ENCODE measurements at places on chromosomes 1 and 21.
A peak's percentile ranks its signal among the peaks of the same experiment; 100 is the strongest.

DNA sequence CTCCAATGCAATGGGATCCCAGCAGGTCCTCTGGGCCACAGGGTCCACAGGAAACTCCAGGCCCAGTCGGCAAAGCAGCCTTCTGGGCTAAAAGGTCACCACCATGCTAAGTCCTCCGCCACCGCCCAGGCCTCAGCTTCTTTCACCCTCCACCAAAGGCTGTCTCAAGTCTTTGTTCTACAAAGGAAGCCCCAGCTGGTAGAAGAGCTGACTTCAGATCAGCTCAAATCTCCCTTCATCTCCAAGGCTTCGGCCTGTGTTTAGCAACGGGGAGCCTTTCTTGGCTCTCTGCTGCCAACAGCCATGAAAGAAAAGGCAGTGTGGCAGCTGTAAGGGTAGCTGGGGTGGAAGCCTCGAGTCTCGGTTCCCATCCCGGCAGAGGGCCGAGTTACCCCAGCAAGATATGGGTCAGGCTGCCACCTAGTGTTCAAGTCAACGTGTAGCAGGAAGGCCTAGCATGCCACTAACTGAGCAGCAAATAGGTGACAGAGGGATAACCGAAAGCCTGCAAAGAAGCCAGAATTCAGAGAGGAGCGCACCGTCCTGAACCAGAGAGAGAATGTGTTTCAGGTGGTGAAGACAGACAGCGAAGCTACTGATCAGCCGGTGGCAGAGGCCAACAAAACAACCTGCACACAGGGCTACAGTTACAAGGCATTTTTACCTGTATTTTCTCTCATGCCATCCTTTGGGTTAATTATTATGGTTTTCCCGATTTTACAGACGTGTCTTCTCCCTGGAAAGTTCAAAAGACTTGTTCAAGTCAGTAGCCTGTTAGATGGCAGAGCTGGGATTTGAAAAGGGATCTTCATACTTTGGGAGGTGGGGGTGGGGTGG lies 26.8 kb upstream of the CRNN start:
- DNase-seq, result peak; percentile 56

DNA sequence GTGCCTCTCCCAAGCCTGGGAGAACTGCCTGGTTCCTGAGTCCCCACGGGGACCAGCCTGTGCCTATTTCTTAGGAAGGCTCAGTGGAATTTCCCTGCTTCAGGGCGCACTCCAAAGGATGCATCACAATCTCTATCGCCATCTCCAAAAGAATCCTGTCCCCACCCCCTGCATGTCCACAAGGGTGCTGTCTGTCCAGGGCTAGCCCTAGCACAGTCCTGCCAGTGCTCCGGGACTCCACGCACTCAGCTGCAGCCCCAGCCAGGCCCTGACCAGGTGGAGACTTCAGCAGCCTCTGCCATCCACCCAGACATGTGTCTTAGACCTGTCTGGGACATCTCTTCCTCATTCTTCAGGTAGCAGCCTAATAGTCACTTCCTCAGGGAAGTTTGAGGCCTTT lies 199.7 kb downstream of the GRIK3 start:
- DNase-seq, result no peak

DNA sequence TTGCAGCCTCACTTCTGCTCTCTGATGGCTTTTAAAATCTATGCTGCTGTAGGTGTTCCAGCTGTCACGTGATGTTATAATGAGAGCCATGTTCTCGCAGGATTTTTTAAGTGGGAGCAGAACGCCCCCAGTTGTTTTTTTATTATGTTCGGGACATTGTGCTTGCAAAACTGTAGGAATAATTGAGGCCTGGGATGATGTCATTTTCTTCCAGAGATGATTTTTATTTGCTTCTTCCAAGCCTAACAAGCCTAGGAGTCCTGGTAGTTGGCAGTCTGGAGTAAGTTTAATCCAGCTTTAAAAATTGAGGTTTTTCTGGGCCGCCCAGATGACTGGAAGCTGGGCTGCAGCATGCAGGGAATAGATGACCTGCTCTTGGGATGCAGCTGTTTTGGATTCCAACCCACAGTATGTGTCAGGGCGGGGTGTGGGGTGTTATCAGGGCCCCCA lies 34.6 kb upstream of the CHIT1 start:
- DNase-seq, result no peak

- DNase-seq, result no peak
These were observed 31.1 kb downstream of the HUNK start for GRCh38 chr21:31903896-31904295.

GRCh38 chr1:198837278-198838021 lies 198.6 kb downstream of the PTPRC start:
- no peak for DNase-seq

DNA sequence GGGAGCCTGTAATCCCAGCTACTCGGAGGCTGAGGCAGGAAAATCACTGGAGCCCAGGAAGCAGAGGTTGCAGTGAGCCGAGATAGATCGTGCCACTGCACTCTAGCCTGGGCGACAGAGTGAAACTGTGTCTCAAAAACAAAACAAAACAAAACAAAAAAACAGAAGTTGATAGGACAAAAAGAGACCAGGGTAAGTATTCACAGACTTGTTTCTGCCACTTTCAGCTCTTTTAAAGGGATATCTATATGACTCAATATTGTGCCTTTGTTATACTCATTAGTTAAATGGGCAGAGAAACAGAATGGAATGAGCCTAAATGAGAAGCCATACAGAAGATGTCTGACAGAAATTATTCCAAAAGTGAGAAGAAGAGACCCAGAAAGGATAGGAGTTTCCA lies 23.1 kb upstream of the ABL2 start:
- DNase-seq, result no peak

DNA sequence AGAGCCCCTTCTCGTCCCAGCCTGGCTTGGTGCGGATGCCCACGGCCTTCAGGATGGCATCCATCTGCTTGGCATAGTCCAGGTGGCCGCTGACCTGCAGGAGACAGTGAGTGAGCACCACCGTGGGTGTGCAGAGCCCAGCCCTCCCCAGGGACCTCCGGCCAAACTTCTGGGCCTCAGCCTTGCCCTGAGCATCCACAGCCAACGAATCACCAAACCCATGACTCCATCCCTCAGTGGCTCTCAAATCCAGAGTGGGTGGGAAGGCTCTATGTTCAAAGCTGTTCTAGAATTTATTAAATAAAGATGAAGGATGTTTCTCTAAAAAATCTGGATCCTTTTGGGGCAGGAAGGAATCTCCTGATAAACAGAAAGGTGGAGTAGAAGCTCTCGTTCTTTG lies 18.7 kb downstream of the HTR6 start:
- DNase-seq, result no peak

DNA sequence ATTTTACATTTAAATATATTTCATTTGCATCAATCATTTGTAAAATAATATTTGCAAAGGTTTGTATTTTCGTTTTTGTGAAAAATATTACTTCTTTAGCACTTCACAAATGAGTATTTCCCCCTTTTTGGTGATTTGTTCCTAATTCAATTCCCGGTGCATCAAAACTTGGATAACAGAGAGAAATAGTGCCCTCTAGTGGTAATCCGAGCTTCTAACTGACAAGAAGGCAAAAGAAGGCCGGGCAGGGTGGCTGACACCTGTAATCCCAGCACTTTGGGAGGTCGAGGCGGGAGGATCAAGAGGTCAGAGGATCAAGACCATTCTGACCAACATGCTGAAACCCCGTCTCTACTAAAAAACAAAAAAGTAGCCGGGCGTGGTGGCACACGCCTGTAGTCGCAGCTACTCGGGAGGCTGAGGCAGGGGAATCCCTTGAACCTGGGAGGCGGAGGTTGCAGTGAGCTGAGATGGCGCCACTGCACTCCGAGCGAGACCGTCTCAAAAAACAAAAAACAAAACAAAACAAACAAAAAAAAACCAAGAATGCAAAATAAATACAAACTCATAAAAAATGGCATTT lies 137.7 kb downstream of the COL11A1 start:
- no peak for DNase-seq

GRCh38 chr1:80659161-80659560 lies 1141.6 kb upstream of the ADGRL2 start:
- no peak for DNase-seq

- no peak for DNase-seq
These were observed 85.4 kb upstream of the PBX1 start for GRCh38 chr1:164473544-164473943.

DNA sequence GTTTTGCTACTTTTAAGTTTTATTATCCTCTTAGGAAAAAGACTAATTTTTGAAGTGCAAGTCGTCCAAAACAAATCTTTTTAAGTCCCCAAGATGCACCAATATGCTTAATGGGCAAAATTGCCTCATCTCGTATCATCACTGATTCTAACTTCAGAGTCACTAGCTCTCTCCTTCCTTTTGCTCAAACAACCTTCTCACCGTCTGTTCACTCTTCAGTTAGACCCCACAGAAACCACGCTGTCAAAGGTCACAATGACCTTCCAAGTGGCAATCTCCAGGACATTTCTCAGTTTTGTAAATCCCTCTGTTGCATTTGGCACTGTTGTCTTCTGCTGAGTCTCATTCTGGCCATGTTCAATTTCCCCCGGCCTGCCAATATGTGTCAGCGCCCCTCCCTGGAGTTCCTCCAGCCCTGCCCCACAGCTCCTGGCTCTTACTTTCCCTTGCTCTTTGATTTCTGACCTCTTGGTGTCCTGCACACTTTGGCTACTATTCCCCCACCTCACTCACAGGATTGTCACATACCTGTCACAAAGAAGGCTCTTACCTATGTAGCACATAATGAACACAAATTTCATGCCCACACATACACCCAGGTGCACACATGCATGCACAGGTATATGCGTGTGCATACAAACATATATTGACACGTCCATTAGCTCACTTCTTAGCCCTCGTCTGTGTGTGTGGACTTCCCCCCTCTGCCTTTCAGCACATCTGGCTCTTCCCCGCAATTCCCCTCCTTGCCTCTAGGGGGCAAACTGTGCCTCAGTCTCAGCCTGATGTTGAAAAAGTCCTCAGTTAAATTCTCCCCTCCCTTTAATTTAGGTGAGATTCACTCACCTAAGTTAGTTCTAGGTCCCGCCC lies 354.0 kb upstream of the DUSP10 start:
- peak; percentile 50 for DNase-seq

- DNase-seq, result no peak
These were observed 142.6 kb upstream of the GJB5 start for GRCh38 chr1:34612091-34612827.

DNA sequence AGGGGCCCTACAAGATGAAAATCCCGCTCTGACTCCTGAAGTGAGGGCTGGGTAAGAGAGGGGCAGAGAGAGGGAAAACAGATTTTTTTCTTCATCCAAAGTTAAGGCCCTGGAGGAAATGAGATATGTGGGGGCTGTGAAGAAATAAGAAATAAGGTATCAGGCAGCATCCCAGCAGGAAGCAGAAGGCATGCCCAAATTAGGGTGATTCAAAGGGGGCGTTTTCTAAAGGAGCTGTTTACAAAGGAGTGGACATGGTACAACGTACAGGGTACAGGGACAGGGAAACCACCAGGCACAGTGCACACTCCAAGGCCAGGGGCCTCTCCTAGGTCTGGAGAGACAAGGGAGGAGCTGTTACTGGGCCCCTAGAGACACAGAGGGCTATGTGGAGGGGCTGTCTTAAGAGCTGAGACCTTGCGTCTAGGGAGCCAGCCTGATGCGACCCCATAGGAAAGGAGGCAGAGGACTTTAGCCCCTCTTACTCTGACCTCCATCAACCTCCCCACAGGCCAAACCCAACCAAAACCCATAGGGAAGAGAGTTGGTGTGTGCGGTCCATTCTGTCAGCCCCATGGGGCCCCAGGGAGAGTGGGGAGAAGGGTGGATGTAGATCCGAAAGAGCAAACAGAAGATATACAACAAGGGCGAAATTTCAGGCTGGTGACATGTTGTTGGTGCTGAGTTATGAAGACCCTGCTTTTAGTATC lies 38.6 kb downstream of the STYXL2 start:
- no peak for DNase-seq

- no peak for DNase-seq
These were observed 27.5 kb downstream of the ATP8B2 start for GRCh38 chr1:154352581-154353459.

All from stimulated activated CD4-positive, alpha-beta T cell treated with anti-CD3 and anti-CD28 coated beads, TNF-alpha, amount 100 ng/mL, for 24 hours (primary cell).